ENCODE measurements at places on chromosomes 11 and 22.

GRCh38 chr11:123083623-123084029 lies 21.7 kb upstream of the HSPA8 start:
- peak; percentile 72 for DNase-seq

GRCh38 chr22:48244388-48245195 lies 1482.1 kb downstream of the TBC1D22A start:
- DNase-seq: no peak

- DNase-seq: peak; percentile 90
These were observed 1.9 kb downstream of the TIRAP start for GRCh38 chr11:126284829-126285228.

DNA sequence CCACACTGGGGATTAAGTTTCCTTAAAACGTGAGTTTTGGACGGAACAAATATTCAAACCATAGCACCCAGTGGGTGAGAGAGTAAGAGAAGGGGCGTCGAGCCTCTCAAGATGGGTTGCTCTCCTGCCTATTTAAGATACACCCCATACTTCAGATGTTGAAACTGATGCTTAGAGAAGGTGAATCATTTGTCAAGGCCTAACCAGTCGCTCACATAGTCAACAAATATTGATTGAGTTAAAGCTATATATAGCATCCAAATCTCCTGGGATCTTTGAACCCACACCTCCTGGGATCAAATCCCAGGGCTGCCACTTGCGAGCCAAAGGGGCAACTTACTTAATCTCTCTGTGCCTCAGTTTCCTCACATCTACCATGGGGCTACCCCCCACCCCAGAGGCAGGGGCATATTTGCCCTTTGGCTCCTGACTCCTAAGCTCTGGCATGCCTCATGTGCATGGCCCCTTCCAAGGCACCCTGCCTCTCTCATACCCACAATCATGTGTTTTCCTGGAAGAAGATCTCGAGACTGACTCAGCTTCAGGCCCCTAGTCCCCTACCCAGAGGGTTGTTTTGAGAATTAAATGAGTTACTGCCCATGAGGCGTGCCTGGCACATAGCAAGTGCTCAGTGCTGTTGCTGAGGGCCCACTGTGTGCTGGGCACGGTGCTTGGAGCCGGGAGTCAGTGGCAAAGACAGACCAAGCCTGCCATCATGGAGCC lies 19.0 kb upstream of the PDGFB start:
- DNase-seq: no peak

DNA sequence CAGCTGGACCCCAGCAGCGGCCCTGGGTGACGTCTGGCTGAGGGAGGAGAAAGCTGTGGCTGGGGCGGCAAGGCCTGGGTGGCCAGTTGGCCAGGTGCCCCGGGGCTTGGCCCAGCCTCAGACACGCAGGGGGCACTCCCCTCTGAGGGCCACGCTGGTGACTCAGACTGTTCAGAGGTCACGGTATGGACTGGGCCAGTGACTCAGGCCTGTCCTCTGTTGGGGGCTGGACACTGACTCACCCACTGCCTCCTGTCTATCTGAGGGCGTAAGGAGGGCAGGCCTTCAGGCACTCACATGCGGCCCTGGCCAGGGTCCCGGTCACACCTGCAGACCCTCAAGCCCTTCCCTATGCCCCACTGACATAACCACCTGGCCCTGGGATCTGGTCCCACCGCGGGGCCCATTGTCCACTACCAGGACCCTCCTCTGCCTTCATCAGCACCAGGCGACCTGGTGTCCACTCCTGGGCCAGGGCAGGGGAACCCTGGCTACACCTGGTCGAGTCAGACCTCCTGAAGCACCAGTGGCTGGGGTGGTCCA lies 3.7 kb upstream of the MUC5AC start:
- no peak for DNase-seq

GRCh38 chr11:114353443-114353842 lies 46.9 kb downstream of the C11orf71 start:
- no peak for DNase-seq

DNA sequence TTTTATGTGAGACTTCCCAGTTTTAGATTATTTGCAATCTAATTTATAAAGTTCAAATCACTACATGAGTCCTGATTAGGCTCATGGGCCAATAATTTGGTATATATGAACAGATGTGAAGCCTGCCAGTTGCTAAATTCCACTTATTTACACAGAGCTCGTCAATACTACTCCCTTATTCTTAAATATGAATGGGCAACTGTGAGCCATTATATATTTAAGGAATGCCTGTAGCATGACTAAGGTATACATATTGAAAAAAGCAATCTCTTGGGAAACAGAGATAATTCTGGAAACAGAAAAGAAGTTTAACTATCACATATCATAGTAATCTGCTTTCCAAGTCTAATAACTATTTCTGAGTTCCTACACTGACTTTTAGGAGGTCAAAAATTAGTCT lies 27.0 kb downstream of the RBMXL2 start:
- no peak for DNase-seq

DNA sequence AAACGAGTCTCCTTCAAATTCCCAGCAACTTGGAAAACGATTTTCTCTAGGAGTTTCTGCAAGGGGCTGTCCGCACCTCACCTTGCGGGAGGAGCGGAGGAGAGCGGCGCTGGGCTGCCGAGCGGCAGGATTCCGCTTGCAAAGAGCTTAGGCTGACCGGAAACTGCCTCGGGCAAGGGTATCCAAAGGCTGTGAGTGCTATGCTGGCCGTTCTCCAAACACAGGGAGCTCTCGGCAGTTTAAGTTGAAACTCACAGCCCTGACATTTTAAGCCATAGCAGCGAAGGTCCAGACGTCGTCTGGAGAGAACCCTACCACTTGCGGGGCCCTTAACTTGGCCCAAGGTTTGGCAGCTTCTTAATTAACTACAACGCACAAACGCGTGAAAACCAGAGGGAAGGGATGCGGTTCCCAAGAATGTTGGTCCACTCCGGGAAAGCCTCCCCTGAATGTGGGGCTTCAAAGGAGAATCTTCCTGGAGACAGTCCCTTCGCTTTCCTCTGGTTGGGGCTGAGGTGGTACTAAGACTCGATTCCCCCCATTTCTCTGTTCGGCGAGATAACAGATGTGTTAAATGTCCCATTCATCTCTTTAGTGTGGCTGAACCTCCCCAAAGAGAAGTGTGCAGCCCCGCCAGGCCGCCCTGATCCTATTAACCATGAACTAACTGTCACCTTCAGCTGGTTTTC lies 1.1 kb upstream of the DBX1 start:
- DNase-seq: no peak

- no peak for DNase-seq
These were observed 1.7 kb downstream of the FERMT3 start for GRCh38 chr11:64208086-64208795.

DNA sequence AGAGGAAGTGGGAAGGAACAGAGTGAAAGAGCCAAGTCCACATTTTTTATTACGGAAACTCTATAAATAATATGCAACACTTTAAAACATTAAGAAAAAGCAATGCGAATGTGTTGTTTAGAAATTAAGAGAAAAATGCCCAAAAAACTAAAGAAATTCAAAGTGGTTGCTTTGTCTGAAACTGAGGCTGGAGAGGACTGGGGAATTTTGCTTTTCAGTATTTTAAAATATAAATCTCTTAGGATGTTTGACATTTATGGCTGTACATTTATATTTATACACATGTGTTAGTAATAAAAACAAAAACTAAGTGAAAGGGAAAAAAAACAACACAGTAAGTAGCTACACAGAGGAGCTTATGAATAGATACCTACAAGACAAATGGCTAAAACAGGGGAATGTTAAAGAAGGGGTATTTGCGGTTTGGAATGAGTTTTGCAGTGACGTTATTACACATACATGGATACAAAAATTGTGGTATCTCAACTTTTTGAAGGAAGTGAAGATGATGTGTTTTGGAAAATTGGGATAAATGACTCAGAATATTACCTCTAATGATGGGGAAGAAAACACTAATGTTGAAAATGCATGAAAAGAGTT lies 97.0 kb upstream of the DRD2 start:
- no peak for DNase-seq

DNA sequence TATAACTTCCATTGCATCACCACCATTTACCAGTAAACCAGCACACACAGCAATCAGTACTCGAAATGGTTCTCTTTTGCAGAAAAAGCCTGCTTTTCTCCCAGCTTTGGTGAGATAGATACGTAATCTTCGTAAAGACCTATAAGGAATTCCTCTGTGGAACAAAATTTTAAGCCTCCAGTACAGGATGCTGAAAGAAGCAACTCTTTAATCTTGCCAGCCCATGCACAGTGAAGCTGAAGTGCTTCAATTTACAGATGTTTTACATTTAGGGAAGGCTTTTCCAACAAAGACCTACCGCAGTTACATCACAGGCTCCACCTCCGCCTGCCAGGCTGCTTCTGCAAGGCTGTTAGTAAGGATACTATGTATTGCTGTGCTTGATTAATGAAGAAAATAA lies 1.9 kb downstream of the ELMOD1 start:
- no peak for DNase-seq

DNA sequence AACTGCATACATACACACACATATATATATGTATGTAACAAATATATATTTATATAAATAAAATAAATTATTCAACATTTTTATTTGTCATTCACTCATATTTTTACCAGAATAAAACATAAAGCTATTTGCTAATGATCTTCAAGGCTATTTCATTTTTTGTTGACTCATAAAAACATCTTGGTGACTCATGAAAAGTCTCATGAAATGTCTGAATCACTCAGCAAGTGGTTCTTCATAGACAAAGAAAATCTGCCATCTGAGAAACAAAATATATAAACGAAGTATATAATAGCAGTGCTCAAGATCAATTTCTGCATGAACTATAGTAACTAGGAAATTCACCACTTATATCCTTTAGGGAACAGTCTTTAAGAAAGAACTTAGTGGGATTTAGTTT lies 764.8 kb upstream of the FAT3 start:
- DNase-seq: no peak

GRCh38 chr11:10678101-10678500 lies 15.5 kb downstream of the IRAG1 start:
- DNase-seq: no peak

DNA sequence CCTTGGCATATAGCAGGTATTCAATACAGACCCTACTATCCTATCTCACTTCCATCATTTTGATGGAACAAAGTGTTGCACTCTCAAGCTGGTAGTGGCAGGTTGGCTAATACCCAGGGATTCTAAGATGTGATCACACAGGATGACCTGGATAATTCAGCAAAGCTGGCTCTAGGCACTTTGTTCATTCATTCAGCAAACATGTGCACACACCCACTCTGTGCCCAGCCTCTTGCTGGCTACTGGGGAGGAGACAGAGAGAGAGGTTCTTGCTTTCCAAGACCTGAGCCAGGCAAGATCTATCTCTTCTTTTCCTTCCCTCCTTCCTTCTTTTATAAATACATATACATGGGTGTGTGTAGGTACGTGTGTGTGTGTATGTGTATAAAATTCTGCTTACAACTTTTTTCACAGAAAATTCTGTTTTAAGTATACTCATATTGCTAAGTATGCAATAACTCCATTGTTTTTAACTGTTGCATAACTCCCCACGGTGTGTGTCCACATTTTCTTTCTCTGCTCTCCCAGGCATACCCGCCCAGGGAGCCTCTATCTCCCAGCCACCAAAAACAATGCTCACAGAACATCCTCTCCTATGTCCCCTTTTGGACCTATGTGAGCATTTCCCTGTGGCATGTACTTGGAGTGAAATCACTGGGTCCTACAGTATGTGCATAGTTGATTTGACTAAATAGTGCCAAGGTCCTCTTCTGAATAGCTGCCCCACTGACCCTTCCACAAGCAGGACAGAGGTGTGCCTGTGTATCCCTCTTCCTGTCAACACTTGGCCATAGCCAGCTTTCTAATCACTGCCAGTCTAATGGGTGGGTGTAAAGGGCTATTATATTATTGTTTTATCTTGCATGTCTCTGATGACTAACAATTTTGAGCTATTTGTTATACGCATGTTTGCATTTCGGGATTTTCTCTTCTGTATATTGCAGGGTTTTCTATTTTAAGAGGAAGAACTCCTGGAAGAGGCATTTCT lies 27.5 kb downstream of the CLPB start:
- DNase-seq: no peak

DNA sequence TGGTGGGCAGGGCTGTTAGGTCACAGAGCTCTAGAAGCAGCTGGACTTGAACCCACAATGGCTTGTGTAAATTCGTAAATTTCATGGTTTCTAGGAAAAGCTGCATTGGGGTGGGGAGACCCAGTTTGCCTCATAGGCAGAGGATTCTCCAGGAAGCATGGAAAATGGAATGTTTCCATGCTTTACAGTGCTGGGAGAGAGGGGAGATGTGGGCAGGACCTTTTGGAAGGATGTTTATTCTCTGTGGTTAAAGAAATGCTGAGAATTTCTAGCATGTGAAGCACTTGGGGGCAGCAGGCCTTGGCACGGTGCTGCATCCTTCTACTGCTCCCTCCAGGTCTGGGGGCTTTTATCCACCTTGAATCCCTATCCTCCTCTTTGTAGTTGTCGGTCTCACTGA lies 46.3 kb downstream of the TRAF6 start:
- no peak for DNase-seq

GRCh38 chr11:77062924-77063323 lies 3.8 kb upstream of the CAPN5 start:
- no peak for DNase-seq

DNA sequence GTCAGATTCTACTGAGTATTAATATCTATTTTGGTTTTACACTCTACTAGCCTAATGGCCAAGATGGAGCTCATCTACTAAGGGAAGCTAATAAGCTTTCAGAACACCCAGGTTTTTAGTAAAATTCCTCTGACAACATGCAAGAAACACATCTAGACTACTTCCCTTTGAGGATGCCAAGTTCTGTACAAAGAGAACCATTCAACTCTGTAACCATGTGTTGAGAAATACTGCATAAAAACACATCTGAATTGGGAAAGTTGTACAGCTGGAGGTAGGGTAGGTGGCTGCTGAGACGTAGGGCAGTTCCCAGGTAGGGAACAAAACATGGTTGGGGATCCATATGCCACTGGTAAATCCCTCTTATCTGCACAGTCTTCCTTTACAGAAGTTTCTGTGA lies 66.2 kb downstream of the SC5D start:
- no peak for DNase-seq

DNA sequence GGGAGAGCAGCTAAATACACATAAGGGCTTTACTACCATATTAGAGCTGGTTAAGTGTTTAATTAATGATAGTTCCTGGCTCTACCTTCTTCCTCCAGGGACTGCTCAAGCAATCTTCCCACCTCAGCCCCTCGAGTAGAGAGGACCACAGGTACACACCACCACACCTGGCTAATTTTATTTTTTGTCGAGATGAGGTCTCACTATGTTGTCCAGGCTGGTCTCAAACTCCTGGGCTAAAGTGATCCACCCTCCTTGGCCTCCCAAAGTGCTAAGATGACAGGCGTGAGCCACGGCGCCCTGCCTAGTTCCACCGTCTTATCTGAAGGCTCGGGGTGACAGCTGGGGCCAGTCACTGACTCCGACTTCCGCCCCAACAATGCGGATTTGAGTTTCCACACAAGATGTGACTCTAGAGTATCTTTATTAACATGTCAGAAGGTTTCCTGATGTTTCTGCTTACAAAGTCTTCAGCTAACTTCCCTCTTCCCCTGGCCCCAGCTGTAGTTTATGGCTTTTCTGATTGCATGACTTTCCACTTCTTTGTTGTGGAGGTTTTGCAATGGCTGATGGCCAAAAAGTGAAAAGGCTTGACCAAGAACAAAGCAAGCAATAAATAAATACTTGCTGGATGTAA lies 16.8 kb downstream of the TPST2 start:
- DNase-seq: no peak
